ENCODE measurements at places on chromosomes 5 and 9.
A peak's percentile ranks its signal among the peaks of the same experiment; 100 is the strongest.

GRCh38 chr5:28862137-28862859 lies 1823.9 kb upstream of the CDH9 start:
- DNase-seq: no peak

DNA sequence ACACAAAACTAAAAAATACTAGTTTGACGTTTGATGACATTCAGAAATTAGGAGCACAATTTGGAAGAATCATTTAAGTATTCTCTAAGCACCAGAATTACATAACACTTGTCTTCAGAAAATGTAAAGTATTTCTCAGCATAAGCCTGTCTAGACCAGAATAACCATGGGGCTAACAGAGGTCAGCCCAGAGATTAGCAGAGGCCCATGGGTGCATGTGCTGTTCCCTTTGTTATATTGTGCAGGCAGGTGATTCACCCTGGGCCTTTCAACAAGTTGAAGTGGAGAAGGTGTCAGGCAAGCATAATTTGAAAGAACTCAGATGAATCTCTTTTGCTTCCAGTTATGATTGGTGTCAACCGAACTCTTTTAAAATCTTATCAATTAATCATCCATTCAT lies 227.9 kb downstream of the LURAP1L start:
- no peak for DNase-seq

DNA sequence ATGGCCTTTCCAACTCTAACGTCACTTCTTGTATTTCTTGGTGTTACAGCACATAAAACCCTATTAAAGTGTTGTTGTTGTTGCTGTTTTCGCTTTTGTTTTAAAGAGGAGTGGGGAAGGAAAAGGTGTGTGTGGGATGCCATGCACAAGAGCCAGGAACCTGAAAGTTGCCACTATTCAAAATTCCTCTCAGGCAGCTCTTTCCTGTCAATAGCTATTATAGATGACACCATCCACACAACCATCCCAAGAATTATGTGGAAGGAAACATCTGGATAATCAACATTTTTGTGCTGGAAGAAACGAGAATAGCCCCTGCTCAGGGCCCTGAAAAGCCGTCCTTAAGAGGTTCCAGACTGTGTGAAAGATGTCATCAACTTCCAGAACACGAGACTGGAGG lies 79.3 kb downstream of the SHB start:
- no peak for DNase-seq

GRCh38 chr5:90690307-90690706 lies 131.7 kb downstream of the ADGRV1 start:
- DNase-seq: no peak

GRCh38 chr9:27542508-27542907 lies 12.9 kb upstream of the MOB3B start:
- no peak for DNase-seq

- peak; percentile 46 for DNase-seq
These were observed at the start of gene CTNND2 for GRCh38 chr5:11904265-11904906. TSS of gene CTNND2 (minus strand) at chr5:11904446. CDS start at chr5:11903853, 593 bp downstream.

- no peak for DNase-seq
These were observed 27.2 kb downstream of the SETX start for GRCh38 chr9:132327537-132327936.

DNA sequence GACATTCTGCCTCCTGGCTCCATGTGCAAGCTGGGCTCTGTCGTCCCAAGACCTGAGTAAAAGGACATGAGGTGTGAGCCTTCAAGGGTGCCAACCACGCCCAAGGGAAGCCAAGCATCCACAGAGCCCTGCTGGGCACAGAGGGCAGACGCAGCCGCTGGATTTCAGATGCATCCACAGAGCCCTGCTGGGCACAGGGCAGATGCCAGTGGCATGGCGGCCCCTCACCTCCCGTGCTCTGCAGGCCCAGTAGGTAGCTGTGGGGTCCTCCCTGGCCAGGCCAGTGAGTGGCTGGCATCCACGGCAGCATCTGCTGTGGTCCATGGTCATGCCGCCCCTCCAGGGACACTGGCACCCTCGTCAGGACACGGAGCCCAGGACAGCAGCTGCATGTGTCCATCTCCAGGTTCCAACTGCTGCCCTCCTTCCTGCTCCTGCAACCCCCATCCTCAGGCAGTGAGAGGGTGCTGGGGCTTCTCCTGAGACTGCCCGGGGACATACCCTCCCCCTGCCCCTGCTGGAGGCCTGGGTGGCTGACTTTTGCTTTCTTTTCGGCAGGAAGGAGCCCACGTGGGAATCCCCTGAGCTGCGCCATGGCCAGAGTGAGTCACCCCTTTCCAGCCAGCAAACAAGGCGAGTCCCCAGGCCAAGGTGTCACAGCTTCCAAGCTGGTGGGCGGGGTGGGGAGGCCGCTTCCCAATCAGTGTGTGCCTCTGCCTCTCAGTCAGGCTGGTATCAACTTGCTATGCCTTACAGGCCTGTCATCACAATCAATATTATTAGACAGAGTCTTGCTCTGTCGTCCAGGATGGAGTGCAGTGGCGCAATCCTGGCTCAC lies 4.0 kb upstream of the TRAF2 start:
- peak; percentile 89 for DNase-seq

DNA sequence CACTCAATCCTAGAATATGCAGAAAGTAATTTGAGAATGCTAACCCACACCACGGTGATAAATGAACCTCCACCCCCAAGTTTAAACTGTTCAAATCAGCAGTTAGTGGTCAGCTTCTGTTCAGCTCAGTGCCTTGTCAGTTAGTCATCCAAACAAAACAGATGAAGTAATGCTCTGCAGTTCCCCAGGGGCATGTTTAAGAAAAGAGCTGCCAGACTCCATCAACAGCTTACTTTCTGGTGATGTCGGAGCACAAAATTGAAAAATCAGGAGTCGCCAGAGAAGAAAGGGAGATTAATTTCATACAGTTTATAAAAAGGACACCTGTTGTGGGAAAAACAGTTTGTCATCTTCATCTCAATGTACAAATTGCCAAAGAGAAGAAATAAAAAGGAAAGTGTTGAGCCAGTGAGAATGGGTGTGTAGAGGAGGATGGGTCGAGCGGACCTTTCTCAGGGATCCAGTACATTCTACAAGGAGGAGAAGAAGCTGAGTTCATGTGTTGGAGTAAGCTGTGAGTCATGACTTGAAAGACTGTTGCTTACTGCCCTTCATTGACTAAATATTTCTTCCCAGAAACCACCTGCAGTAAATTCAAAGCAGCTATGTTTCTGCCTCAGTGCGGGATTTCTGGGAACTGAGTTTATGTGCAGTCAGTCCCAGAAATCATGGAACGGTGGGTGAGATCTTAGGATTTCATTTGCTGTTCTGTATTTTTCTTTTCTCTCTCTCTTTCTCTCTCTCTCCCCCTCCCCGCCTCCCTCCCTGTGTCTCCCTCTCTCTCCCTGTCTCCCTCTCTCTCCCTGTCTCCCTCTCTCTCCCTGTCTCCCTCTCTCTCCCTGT lies 13.7 kb downstream of the TRIO start:
- no peak for DNase-seq

GRCh38 chr5:2909035-2909434 lies 157.6 kb upstream of the IRX2 start:
- no peak for DNase-seq

GRCh38 chr9:33791117-33791516 lies 4.2 kb upstream of the PRSS3 start:
- no peak for DNase-seq

DNA sequence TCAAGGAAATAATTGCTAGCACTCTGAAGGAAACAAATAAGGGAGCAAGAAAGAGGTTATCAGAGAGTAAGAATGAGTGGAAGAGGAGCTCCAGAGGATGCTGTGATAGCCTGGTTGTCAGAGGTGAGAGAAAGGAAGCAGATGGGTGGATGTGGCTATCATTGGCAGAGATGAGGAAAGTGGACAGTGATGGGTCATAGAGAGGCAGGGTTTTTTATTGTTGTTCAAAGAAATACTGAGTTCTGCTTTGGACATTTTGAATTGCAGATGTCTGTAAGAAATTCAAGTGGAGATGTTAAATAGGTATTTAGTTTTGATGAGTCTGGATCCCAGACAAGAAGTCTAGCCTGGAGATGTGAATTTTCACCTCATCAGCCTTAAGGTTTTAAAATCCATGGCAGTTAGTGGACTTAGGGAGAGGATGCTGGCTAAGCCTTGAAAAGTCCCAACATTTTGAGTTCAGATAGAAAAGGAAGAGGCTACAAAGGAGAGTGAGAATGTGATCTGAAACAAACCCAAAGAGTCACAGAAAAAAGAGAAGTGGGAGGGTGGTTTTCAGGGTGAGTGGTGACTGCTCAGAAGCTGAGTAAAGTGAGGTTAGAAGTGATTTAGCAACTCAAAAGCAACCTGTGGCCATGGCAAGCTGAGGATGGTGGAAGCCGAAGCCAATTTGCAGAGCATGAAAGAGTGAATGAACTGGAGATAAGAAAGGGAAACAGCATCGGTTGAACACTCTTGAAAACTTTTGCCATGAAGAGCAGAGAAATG lies 50.4 kb downstream of the PPIC start:
- no peak for DNase-seq

DNA sequence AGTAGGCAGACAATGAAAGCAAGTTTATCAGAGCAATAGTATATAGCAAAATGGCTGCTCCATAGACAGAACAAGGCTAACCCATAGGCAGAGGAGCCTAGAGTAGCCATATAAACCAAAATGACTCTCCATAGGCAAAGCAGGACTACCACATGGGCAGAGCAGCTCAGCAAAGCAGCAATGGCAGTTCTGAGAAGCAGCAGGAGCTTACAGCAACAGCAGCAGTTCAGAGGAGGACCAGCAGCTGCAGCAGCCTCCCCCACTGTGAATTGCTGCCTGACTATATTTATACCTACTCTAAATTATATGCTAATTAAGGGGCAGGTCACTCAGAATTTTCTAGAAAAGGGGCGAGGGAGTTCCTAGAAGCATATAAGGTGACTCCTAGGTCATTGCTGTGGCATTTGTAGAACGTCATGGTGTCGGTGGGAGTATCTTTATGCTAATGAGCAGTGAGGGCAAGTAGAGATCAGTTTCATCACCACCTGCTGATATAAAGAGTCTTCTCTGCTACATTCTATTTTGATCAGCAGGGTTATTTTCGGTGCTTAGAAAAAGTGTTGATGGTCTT lies 1115.5 kb downstream of the DTWD2 start:
- DNase-seq: no peak

DNA sequence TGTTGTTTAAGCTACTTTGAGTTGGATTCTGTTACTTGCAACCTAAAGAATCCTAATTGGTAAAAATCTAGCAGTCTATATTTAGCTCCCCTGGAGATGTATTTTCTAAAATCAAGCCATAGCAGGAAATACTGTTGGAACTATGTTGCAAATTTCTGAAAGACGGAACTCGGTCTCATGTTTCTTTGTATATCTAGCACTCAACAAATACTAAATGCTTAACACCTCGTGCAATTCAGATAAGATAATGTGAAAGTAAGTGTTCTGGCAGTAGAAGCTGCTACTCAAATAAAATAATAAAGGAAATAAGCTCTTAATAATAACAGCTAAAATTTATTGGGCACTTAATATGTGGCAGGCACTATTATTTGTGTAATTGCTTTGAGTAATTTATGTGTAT lies 10.9 kb upstream of the PRELID2 start:
- DNase-seq: no peak

- DNase-seq: no peak
These were observed 120.1 kb upstream of the CD180 start for GRCh38 chr5:67316695-67317094.

- DNase-seq: no peak
These were observed 116.3 kb downstream of the HSD17B3 start for GRCh38 chr9:96185518-96186156.

GRCh38 chr9:135076143-135076875 lies 11.2 kb upstream of the OLFM1 start:
- DNase-seq: peak; percentile 33

DNA sequence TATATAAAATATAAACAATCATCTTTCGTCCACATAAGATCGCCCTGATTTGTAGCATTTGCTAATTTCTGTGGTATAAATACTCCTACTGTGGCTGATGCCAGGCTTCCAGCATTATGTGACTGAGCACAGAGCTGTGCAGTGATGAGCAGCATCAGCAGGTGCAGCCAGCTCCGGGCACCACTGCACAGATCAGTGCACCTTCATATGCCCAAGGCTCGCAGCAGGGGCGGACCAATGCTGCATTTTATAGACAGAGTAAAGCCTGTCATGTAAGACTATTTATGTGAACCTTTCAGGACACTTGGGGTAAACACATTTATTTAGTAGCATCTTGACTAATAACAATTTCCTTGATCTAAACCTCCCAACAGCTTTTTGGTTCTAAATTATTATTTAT lies 53.1 kb downstream of the LMNB1 start:
- no peak for DNase-seq

- DNase-seq: no peak
These were observed 81.4 kb downstream of the SPATA31C2 start for GRCh38 chr9:88056876-88057275.

- DNase-seq: no peak
These were observed 179.0 kb upstream of the NMUR2 start for GRCh38 chr5:152584103-152584502.

DNA sequence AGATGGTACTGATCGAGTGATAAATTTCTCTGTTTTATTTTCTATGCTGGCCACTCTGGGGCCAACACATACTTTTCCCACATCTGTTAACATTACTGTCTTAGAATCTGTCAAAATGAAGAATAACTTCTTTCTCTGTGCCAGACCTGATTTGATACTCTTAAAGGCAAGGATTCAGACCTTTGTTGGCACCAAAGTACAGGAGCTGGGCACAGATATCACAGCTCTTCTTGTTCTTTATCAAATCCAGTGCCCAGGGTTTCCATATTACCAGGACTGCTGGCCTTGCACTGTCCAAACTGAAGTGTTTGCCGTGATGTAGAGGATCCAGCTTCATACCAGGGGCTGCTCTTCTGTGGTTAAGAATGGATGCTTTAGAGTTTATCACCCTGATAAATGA lies 20.9 kb downstream of the ZNF474 start:
- no peak for DNase-seq

GRCh38 chr9:100689635-100690034 lies 111.8 kb downstream of the CAVIN4 start:
- DNase-seq: no peak

DNA sequence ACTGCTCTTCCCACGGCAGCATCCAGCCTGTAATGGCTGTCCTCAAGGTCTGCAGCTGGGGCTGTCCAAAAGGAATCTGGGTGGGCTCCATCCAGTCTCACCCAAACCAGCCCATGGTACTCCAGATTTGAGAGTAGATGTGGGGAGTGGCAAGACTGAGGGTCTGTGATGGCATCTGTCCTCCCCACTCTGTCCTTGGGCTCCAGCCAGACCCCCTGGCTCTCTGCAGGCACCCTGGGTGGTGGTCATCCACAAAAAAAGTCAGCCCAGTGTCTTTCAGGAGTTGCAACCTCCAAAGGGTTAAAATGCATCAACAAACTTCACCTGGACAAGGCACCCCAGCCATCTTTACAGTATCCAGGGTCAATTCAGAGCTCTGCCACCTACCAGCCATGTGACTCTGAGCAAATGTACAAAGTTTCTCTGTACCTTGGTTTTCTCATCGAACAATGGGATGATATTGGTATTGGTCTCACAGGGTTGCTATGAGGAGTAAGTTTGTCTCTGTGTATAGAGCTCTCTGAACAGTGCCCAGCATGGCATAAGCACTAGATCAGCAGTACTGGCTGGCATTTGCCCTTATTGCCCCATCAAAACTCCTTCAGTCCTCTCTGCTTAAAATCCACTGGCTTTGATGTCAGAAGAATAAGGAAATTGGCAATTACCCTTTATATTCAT lies 7.3 kb upstream of the S1PR3 start:
- no peak for DNase-seq

GRCh38 chr5:153080940-153081339 lies 409.5 kb upstream of the GRIA1 start:
- DNase-seq: no peak
